HT1080 (cell line): ENCODE measurements at places on chromosomes 5 and 9. TPM values are rescaled to one million over a fixed set of nuclear protein-coding genes. Genes with fewer than 3 reads are reported as not detected.

- no peak for DNase-seq
Observed at GRCh38 chr9:71916834-71917534, 5.5 kb downstream of the C9orf85 start.

- no peak for DNase-seq
Observed at GRCh38 chr5:72172786-72173185, 65.5 kb downstream of the MAP1B start.

FSTL4 gene
- total RNA-seq = 0.30 and 0.47 TPM in 2 replicates

CDX1 gene
- not detected in 2 replicates for total RNA-seq

CD72 gene
- 0.27 TPM in 1 of 2 replicates, not detected in the other for total RNA-seq

IL3 gene
- total RNA-seq = not detected in 2 replicates

TAS2R1 gene
- not detected in 2 replicates for total RNA-seq

LTC4S gene
- total RNA-seq = 1.2 TPM in 1 of 2 replicates, not detected in the other
